ENCODE measurements at places on chromosomes 2 and 18. TPM values are rescaled to one million over a fixed set of nuclear protein-coding genes. Genes with fewer than 3 reads are reported as not detected.

Gene NR4A2
- 2.0 TPM for total RNA-seq

Gene IL1RL2
- total RNA-seq, result not detected

Gene CYP1B1
- 4.5 TPM for total RNA-seq

Gene MOGAT1
- not detected for total RNA-seq

Gene THUMPD2
- total RNA-seq, result 12.4 TPM

Gene FLACC1
- total RNA-seq, result 0.14 TPM

Gene SLC40A1
- total RNA-seq, result 2.0 TPM

Gene SIX2
- total RNA-seq, result 2.8 TPM

Gene CNGA3
- 0.02 TPM for total RNA-seq

Gene MALL
- total RNA-seq, result 148 TPM

Gene SPHKAP
- total RNA-seq, result not detected

Gene IMPA2
- 80.3 TPM for total RNA-seq

Gene AQP12B
- total RNA-seq, result not detected

Gene DSEL
- 0.41 TPM for total RNA-seq

Gene TEKT4
- not detected for total RNA-seq

Gene ALPI
- not detected for total RNA-seq

Gene VSNL1
- not detected for total RNA-seq

Gene FOXD4L1
- total RNA-seq, result 0.35 TPM

Gene UGT1A3
- 0.09 TPM for total RNA-seq

Gene RPL37A
- total RNA-seq, result 5,014 TPM

Gene R3HDM1
- 20.5 TPM for total RNA-seq

Gene CTAGE1
- not detected for total RNA-seq

Gene BMP10
- not detected for total RNA-seq

Gene SERPINB12
- total RNA-seq, result not detected
